ENCODE measurements at places on chromosomes 3 and 15.

DNA sequence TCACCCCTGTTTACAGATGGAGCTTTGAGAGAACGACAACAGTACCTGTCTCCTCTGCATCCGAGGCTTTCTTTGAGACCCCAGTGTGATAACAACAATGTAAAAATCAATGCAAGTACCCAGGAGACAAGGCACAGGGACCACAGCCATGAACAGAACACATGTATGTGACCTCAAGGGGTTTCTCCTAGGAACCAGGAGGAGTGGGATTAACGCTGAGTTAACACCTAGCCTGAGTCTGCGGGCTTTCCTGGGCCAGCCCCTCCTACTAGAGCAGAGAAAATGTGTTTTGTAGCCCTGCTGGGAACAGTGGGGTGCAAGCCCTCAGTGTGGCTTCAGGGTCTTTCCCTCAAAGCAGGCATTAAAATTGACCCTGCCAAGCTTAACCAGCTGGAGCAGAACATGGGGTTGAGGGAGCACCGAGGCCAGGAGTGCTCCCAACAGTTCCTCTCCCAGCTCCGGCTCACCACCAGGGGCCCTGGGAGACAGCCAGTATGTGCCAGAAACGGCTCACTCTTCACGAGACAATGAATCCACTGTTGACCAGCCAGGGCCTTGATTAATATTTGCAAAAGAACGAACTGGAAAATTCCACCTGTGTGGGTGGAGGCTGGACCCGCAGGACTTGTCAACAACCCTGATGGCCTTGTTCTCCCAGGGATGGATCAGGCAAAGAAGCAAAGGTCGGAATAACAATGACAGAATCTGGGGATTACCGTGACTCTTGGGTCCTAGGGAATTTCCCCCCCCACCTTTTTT lies 3.6 kb downstream of the CHDH start:
- DNase-seq, result no peak

GRCh38 chr3:160098926-160099626 lies 110.4 kb downstream of the IL12A start:
- DNase-seq, result no peak

DNA sequence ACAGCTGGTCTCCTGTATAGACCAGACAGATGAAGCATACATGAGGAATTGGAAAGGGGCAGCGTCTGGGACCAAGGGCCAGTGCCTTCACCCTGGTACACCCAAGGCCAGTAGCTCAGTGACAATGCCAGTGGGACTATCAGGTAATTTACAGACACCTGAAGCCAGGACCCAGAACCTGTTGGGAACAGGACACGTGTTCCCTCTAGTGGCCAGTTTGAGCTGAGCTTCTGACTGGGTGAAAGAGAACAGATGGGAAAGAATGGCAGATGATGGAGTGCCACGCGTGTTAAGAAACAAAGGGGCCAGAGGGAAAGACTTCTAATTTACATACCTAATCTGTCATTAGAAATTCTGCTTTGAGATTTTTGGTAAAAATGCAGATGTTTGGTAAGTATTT lies 5.1 kb upstream of the SLC25A38 start:
- DNase-seq, result peak; percentile 33

GRCh38 chr15:97968380-97968779 lies 7.9 kb downstream of the ARRDC4 start:
- DNase-seq, result no peak

DNA sequence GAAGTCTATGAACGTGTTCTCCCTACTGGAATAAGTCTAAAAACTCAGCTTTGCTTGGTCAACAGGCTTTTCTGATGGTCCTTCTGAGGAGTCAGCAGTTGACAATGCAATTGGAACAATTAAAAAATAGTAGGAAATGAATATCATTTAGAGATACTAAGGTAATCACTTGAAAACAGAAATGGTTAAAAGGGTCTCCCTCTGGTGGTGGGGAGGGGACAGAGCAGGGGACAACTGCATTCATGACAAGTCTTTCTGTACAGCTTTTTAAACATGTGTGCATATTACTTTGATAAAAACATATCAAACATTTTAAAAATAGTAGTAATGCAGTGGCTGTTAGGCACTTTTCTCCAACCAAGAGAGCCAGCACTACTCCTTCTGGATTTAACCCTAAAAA lies 119.9 kb upstream of the FHIT start:
- DNase-seq, result no peak

DNA sequence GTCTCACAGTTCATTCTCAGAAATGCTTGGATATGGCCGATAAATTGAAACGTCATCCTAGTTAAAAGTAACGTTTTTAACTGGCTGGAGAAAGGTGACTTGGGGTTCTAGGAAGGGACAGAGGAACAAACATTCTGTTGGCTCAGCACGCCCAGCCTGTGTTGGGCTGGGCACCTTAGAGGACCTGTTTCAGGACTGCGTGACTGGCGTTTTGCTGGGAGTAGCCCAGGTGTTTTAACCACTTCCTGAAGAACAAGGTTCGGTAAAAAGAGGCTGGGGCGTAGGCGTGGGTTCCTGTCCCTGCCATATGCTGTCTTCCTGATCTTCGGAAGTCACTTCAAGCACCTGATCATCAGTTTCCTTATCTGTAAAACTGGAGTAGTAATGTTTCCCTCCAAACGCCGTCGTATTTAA lies 1.1 kb upstream of the TLNRD1 start:
- DNase-seq, result no peak

DNA sequence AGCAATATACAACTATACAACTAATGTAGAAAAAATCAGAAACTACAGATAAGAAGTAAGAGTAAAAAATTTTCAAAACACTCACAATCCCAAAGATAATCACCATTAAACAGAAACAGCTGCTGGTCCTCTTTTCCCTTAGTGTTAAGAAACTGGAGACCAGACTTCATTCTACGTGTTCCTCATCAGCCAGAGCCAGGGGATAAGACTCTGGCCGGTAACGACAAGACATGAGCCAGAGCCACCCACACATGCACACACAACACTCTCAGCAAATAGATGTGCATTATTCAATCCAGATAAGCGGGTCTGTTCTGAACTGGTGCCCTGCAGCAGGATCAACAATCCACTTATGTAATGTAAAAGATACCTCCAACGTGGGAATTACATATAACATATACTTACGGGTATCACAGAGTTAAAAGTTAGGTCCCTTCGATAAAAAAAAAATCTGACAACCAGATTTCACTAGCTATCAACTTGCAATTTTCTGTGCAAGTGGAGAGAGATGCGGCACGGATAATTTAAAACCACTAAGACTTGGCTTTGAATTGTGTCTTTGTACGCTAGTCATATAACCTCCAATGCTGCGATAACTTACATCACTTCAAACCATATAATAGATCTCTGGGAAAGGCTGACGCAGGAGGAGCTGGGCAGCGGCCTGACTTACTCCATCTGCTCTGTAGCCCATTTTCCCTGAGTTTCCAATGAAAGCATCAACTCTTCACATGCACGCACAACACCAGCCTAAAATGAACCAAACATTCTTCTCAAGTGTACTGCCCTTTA lies 17.8 kb downstream of the PRICKLE2 start:
- no peak for DNase-seq

- no peak for DNase-seq
Measured at GRCh38 chr3:94654096-94654495, 591.2 kb downstream of the NSUN3 start.

- DNase-seq, result no peak
Measured at GRCh38 chr15:66505430-66505811, 295 bp downstream of the ZWILCH start.

DNA sequence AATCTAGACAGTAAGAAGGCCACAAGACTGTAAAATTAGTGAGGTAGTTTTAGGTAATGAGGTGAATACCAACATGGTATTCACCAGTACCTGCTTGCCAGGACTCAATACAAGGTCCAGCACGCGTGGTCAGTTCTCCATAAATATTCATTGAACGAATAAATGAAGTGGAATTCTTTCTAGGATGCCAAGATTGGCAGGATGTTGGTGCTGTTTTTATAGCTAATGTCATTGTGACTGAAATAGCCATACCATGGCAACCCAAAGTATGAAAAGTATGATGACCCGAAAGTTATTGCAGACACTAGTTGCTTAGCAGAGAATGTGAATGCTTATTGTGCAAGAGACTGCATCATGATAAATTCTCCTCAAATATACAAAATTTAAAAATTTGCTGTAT lies 307.2 kb downstream of the KCNH8 start:
- no peak for DNase-seq

DNA sequence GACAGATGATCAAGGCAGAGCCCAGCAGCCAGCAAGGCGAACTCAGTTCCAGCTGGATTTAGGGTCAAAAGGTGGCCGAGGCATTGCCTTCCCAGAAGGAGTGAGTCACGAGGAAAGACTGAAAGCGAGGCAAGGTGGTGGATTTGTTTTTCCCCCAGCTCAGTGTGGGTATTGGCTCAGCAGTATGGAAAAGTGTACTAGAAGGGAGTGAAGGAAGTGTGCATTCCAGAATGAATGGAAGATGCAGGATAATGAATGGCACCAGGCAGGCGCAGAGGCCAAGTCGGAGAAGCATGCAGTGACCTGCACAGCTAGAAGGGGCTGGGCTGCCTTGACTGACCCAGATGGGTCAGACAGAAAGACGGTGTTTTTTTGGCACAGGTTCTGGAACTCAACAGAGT lies 46.3 kb downstream of the FOXP1 start:
- DNase-seq, result no peak

DNA sequence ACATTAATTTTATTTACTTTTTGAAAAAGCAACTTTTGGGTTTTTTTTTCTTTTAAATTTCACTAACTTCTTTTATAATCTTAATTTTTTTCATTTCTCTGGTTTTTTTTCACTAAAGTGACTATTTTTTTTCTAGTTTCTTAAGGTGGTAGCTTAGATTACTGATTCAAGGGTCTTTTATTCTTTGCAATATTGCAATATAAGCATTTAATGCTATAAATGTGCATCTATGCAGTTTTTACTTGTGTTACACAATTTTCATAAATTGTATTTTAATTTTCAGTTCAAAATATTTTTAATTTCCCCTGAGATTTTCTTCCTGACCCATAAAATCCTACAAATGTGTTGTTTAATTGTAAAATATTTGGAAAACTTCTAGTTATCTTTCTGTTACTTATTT lies 535.8 kb downstream of the GABRG3 start:
- DNase-seq, result no peak

- no peak for DNase-seq
Measured at GRCh38 chr15:33419701-33420100, 108.9 kb downstream of the RYR3 start.

DNA sequence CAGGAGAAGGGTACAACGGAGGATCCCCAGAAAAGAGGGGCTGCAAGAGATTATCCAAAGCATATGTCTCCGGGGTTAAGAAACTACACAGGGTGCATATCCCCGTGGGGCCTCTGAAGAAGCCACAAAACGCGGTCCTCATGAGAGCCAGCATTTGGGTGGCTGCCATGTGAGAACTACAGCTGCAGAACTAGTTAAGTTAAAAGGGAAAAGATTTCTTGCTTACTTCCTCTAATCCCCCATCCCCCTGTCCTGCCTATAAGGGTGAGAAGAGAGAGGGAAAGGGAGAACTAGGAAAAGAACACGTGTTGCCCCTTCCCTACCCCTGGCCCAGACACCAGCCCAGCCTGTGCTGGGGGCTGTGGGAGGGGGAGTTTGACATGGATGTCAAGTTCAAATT lies 70.4 kb upstream of the PCSK6 start:
- DNase-seq, result no peak

DNA sequence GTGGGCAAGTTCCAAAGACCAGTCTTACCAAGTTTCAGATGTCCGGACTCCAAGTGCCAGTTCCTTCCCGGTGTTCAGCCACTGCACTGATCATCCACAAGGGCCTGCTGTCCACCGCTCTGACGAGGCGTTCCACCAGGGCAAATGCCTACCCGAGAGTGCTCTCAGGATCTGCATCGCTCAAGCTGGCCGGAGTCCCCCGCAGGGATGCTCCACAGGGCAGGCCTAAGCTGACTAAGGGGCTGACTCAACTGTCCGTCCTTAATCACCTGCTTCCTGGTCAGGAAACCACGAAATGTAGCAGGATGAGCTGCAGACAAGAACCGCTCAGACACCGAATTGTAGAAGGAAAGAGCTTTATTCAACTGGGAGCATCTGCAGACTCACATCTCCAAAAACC lies 341.6 kb downstream of the KCNH8 start:
- DNase-seq, result no peak

- DNase-seq, result no peak
Measured at GRCh38 chr15:80052597-80053304, 6.7 kb upstream of the ZFAND6 start.

DNA sequence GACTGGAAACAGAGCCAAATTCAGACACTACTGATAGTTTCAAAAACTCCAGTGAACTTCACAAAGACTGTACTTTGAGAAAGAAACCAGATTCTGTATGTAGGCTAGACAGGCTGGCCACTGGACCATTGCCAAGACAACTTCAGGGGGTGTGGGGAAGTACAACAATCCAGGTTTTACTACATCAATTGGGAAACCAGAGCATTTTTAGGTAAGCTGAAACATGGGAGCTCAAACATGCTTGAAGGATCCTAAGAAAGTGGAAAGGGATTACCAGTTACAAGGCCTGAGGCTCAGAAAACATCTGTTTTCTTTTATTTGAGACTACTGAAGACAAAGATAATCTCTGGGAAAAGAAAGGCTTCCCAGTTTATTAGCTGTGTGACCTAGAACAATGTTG lies 26.9 kb upstream of the ZNF280D start:
- DNase-seq, result no peak

- no peak for DNase-seq
Measured at GRCh38 chr3:101077361-101078011, 84.3 kb upstream of the ABI3BP start.

GRCh38 chr3:132804498-132804897 lies 82.3 kb upstream of the NPHP3 start:
- DNase-seq, result no peak

DNA sequence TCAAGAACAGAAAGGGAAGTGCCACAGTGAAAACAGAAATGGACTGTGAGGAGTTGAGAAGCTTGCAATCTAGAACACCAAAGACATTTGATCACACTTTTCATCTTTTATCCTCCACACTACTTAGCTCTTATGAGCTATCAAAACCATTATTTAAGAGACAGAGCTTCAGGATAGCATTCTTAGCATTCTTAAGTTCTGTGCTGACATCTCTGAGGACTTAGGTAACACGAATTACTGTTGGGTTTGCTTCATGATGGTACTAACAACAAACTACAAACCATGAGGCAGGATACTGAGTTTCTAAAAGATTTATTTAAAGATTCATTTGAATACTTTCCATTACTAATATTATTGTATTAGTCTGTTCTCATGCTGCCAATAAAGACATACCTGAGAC lies 1038.6 kb downstream of the TUSC7 start:
- no peak for DNase-seq
